ENCODE measurements at places on chromosomes 2 and 18.

GRCh38 chr2:70822843-70823242 is 2.4 kb upstream of the CLEC4F start:
- DNase-seq, result no peak

DNA sequence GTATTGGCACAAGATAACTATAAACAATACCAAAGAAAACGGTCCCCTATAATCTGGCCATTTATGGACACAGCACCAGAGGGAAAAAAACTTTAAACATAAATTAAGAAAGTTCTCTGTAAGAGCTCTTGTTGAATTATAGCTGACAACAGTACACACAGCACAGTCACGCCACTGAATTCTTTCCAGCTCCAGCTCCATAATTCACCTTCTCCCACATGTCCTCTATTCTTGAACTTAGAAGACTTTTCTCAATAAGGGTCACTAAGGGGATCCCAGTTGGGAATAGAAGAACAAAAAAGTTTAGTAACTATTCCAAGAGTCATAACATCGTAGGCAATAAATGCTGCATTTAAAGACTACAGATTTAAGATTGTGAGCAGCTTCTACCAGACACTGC is 124.6 kb upstream of the CYP1B1 start:
- DNase-seq, result no peak

DNA sequence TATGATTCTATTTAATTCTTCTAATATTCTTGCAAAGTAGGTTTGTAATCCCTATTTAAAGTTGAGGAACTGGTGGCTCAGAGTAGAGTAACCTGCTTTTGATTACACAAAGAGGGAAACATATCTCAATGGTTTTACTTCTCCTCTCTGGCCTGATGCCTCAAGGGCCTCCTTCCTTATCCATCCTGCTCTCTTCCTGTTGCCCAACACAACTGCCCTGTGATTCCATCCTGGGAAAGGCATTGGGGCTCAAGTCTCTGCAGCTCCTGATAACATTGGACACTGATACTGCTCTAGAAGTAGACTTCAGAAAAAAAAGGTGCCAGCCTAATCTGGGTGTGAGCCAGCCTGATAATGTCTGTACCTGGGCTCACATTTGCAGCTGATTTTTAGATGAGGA is 75.8 kb downstream of the RDH14 start:
- DNase-seq, result no peak

DNA sequence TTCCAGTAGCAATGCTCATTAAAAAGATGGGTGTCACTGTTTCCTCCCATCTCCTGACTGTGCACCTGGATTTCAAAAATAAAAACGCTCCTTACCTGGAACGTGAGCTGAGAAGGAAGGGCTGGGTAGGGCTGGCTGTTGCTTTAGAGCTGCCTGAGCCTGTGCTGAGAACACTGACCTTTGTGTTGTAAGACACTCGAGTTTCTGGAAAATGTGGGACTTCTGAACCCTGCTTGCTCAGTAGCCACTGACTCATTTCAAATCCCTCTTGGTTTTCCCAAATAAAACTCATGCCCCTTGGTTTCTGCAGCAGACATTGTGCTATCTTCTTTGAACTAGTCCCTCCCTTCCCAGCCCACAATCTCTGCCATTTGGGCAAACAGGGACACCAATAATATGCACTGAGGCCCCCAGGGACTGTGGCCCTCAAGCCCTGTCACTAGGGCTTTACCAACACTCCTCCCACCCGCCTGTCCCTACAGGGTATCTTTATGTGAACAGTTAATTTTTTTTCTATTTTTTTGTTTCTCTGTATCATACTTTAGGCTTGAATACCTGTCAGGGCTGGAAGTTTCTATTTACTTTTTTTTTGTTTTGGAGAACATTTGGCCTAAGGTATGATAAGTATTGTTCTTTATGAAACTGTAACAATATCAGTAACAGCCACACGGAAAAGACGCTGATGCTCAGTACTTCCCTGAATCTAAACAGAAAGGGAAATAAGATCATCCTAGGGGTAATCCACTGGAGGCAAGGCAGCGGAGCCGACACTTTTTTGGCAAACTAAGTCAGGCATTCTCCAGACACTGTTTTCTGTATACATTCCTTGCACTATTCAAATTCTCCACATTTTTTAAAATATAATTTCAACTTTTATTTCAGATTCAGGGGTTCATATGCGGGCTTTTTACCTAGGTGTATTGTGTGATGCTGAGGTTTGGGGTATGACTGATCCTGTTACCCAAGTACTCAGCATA is 280.2 kb downstream of the STK39 start:
- DNase-seq, result peak; percentile 28
